ENCODE measurements at places on chromosomes 13 and 19.

DNA sequence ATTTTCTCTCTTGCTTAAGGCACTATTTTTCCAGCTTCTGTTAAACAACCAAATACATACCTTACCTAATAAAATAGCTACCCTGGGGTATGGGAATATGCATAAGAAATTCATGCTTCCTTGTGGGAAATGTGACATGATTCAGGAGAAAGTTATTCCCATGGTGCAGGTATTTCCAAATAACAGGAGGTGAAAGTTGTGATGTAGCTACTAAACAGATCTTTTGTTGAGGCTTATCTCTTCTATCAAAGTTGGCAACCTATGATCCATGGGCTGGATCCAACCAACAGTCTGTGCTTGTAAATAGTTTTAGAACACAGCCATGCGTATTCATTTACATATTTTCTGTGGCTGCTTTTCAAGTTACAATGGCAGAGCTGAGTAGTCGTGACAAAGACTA is 177.8 kb upstream of the NBEA start:
- DNase-seq, result no peak

DNA sequence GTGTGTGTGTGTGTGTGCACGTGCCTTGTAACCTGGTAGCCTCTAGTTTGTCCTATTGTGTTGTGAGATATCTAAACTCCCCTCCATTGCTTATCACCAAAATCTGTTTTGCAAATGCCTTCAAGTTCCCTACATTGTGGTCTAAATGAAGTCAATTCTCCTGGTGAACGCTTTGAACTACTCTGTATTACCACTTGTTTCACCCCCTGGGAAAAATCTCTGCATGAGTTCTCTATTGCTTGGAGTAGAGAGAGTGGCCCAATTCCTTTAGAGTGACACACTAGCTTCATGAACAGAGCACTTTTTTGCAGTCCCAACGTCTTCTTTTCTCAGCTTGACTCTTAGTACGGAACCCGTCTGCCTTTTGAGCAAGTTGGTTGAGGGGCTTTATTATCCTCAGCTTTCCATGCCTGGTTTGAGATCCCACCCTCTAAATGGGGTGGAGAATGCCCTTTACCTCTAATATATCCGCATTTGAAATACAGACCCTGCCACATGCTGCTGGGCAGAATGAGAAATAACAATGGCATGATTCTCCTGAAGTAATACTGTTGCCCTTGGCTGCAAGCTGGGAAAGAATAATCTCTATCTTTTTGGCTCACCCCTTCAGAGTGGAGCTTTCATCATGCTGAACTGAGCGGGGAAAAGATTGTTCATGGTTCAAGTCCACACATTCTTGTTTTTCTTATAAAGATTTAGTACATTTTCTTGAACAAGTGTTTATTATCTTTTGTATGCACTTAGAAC is 2545.3 kb downstream of the PCDH9 start:
- no peak for DNase-seq

- no peak for DNase-seq
Observed at GRCh38 chr13:25645681-25646080, 273.9 kb downstream of the ATP8A2 start.

DNA sequence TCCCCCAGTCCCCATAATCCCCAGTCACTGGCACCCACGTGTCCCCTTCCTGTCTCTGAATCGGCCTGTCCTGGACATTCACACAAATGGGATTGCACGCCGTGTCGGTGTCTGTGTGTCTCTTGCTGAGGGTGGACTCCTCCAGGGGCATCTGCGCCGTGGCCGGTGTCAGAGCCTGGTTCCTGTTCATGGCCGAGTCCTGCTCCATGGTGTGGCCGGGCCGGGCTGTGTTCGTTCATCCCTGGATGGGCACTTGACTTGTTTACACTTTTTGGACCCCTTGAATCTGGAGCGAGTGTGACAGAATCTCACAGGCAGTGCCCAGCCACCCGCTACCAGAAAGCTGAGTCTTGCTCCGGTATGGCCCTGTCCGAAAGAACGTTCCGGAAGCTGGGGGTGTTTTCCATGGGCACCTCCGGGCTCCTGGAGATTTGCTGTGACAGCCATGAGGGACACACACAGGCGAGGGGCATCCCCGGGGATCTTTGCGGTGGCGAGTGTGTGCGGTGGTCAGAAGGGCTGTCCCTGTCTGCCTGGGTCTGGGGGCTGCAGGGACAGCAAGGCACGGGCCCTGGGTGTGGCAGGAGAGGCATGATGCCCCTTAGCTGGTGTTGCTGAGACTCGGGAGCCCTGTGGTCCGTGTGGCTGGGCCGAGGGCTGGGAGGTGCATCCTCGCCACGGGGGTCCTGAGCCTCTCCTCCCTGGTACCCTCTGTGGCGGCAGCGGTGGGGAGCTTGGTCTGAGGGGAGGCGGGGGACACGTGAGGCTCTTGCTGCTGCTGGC is 6.4 kb upstream of the MEX3D start:
- no peak for DNase-seq

- no peak for DNase-seq
Observed at GRCh38 chr19:16073481-16073880, 2.8 kb upstream of the TPM4 start.

Data from stimulated activated CD4-positive, alpha-beta T cell treated with anti-CD3 and anti-CD28 coated beads, TNF-alpha, amount 100 ng/mL, for 1 hour (primary cell).